ENCODE measurements at places on chromosomes 1 and 21.

DNA sequence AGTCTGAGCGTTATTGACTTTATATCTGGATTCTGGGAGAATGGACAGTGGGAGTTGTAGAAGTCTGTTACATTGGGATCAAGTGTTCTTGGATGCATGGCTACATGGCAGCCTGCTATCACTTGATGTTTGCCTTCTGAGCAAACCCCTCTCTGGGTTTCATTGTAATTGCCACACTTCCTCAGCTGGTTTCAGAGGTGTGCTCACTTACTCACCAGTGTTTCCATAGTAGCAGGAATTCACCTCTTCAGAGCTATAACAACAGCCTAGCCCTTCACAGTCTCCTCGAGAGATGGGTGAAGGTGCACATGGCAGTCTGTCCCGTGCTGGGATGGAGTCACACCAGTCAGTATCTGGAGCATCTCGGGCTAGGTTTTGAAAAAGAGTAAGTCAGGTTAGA is 2.6 kb downstream of the ZP4 start:
- no peak for DNase-seq

- no peak for DNase-seq
Observed at GRCh38 chr1:184465489-184466146, 78.8 kb downstream of the C1orf21 start.

- DNase-seq: no peak
Observed at GRCh38 chr1:79161077-79161476, 154.5 kb upstream of the ADGRL4 start.

DNA sequence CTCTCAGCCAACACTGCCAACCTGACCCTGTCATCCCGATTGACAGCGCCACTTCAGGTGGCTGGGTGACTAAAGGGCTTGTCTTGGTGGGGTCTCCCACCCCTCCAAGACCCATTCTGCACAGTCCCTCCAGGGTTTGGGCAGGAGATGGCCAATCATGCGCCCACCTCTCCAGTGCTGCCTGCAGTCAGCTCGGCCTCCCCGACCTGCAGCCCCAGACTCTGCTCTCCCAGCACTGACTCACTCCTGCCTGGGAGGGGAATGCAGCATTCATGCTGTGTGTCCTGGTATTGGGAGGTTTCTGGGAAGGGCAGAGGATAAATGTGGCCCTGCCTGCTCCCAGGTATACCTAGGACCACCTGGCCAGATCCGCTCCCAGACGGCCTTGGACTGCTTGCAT is 9.7 kb downstream of the TMEM81 start:
- DNase-seq: no peak

- no peak for DNase-seq
Observed at GRCh38 chr1:54794451-54795355, 6.4 kb downstream of the TTC22 start.

GRCh38 chr1:240423246-240423924 is 188.6 kb downstream of the GREM2 start:
- DNase-seq: no peak

DNA sequence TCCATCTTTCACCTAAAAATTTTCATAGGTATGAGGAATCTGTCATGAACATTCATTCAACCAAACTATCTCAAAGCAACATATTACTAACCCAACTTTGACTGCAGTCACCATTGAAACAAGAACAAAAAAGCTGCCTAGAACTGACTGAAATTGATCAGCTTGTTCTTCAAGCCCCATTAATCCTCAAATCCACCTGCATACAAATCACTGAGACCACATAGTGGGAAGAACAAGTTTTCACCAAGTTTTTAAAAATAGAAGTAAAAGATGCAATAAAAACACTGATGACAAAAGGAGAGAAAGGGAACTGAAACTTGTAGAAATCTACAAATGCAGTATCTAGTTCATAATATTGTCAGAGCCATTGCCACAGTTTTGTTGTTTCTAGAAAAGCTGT is 6.1 kb downstream of the SORT1 start:
- no peak for DNase-seq

GRCh38 chr1:203619091-203619780 is 7.4 kb upstream of the ATP2B4 start:
- no peak for DNase-seq

DNA sequence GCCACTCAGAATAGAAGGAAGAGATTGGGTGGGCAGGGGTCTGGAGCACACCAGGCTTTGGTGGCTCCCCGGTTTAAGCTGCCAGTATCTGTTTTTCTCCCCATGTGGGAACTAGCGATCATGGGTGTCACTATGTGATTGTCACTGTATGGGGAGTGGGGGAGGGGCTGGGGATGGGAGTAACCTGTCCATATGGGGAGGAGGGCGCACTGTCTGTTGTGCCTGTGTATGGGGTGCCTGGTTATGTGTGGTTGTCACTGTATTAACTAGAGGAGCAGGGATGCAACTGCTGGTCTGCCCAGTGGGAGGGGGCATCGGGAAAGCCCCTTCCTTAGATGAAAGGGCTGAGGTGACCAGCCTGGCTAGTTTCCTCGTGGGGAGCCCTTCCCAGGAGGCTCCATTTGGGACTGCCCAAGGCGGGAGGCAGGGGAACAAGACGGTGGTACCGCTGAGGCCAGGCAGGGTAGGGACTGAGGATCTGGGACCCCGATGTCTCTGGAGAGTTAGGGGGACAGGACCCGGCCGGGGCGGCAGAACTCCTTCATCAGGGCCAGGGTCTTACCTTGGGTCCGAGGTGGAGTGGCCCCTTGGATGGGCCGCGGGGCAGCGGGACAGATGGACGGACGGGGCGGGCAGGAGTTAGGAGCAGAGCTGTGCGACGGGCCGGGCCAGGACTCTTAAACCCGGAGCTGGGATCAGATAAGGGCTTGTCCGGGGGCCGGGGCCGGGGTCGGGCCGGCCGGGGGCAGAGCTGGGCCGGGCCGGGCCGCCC is at the start of gene KCNJ10:
KCNJ10 (minus strand) TSS at position 701 of the 772 bp plus-strand sequence. CDS start 27,628 bp downstream, outside the sequence.
- DNase-seq: no peak
